IPS DF 19.7 (cell line): ENCODE measurements at places on chromosomes 11 and 22.

DNA sequence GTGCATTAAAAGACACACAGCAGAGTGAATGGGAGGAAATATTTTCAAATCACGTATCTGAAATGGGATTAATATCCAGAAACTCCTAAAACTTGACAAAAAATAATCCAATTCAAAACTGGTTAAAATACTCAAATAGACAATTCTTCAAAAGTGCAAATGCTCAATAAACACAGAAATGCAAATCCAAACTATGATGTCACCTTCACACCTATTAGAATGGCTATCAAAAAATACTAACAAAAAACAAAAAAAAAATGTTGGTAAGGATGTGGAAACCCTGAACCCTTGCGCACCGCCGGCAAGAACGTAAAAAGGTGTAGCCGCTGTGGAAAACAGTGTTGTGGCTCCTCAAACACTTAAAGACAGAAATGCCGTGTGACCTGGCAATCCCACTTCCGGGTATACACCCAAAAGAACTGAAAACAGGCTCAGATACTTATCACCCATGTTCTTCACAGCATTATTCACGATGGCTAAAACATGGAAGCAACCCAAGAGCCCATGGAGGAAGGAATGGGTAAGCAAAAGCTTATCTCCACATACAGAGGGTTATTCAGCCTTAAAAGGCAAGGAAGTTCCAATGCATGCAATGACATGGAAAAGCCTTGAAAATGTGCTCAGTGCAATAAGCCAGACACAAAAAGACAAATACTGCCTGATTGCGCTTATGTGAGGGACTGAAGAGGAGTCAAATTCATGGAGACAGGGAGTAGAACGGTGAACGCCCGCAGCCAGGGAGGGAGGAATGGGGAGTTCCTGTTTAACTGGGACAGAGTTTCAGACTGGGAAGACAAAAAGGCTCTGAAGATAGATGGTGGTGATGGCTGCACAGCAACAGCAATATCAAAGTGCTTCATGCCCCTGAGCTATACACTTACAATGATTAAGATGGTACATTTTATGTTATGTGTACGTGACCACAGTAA lies 19.6 kb downstream of the BRD1 start:
- DNase-seq, result no peak

GRCh38 chr11:117618302-117618981 lies 178.6 kb downstream of the DSCAML1 start:
- DNase-seq, result no peak

- DNase-seq, result no peak
Observed at GRCh38 chr11:120658071-120658423, 146.5 kb downstream of the GRIK4 start.

DNA sequence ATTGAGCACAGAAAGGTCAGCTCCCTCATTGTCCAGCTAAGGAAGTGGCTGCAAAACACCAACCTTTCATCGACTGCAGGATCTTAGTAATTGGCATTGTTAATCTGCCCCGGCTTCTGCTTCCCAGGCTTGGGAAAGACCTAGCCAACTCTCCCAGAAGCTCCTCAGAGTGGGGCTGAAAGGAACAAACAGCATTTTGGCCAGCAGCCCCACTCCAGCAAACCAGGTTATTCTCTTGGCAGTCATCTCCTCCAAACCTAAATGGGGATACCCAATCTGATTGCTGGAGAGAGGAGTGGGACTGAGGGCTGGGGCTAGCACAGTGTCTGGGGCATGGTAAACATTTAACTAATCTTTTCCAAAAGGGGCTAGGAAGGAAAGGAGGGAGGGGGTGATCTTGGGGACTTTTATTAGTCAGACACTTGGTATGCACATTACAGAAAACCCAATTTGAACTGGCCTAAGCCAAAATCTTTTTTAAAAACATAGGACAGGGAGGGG lies 294.4 kb downstream of the MN1 start:
- no peak for DNase-seq

GRCh38 chr11:94997437-94997836 lies 23.9 kb downstream of the KDM4D start:
- DNase-seq, result no peak
